ENCODE measurements at places on chromosomes 3 and 15.

GRCh38 chr15:88956906-88957305 lies 43.7 kb upstream of the MFGE8 start:
- DNase-seq, result no peak

GRCh38 chr3:52471371-52472238 lies 16.2 kb downstream of the NISCH start:
- no peak for DNase-seq

GRCh38 chr3:60086811-60087210 lies 1037.0 kb upstream of the CFAP20DC start:
- DNase-seq, result no peak

- DNase-seq, result no peak
Measured at GRCh38 chr15:77589839-77590238, 42.9 kb downstream of the LINGO1 start.

GRCh38 chr3:175267121-175267531 lies 408.0 kb downstream of the NAALADL2 start:
- DNase-seq, result no peak

DNA sequence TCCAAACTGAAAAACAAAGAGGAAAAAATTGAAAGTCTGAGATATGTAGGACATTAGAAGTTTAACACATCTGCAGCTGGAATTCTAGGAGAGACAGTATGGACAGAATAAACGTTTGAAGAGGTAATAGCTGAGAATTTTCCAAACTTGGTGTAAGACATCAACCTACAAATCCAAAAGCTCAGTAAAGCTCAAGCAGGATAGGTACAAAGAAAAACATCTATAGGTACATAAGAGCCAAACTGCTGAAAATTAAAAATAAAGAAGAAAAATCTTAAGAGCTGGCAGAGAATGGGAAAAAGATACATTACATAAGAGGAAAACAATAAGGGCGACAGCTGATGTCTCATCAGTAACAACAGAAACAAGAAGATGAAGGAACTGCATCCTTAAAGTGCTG lies 22.8 kb upstream of the C3orf22 start:
- DNase-seq, result no peak

DNA sequence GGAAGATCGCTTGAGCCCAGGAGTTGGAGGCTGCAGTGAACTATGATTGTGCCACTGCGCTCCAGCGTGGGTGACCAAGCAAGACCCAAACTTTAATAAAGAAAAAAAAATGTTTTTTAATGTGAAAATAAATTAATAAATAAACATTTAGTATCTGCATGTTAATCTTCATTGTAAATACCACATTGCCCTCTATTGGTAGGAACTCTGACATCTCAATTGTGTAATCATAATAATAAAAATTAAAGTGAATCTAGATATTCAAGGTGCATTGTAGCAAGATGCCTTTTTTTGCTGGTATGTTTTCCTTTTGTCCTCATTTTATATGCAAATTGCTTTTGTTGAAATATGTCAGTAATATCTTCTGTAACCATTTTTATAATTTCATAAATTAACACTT lies 95.0 kb upstream of the LIMD1 start:
- no peak for DNase-seq
